ENCODE measurements at places on chromosomes 1 and 21. TPM values are rescaled to one million over a fixed set of nuclear protein-coding genes. Genes with fewer than 3 reads are reported as not detected.
A peak's percentile ranks its signal among the peaks of the same experiment; 100 is the strongest.

Gene KRTAP12-2
- total RNA-seq, result not detected

GRCh38 chr21:14691914-14692313, 145.8 kb upstream of the SAMSN1 start:
- DNase-seq, result no peak

- DNase-seq, result peak; percentile 13
These were observed 29.9 kb upstream of the RPTN start for GRCh38 chr1:152188673-152189591.

Gene OR14A16
- total RNA-seq, result not detected

DNA sequence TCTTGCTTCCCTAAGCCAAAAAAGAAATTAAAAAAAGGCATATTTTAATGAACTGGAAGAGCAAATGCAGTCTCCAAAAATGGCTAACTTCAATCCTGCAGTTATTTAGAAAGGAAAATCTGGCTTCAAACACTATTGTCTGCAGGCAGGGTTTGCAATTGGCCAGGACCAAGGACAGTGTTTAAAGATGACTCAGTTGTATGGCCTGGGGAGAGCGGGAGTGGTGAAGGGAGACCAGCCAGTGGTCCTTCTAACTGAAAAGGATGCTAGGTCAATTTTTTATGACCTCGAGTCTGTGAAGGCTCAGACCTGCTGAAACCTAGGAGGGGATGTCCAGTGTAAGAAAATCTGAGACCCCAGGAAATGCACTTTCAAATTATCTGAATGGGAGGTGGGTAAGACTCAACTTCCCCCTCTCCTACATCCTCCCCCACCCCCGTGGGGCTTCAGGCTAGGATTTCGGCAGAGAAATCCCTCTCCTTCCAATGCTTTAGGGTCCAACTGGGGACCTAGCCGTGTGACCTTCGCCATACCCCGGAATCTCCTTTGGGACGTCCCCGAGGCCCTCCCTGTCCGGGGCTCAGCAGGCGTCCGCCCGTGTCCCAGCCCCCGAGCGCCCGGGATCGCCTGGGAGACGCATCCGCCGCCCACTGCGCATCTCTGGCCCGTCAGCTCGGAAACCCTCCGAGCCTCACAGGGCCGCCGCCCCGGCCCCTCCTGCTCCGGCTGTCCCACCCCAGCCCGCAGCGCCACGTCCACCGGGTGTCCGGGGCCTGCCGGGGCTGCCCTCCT, 602 bp upstream of the RIMKLA start:
- DNase-seq, result no peak

- no peak for DNase-seq
These were observed 353.5 kb downstream of the ST6GALNAC3 start for GRCh38 chr1:76428028-76428427.

Gene CD101
- total RNA-seq, result 0.82 TPM

DNA sequence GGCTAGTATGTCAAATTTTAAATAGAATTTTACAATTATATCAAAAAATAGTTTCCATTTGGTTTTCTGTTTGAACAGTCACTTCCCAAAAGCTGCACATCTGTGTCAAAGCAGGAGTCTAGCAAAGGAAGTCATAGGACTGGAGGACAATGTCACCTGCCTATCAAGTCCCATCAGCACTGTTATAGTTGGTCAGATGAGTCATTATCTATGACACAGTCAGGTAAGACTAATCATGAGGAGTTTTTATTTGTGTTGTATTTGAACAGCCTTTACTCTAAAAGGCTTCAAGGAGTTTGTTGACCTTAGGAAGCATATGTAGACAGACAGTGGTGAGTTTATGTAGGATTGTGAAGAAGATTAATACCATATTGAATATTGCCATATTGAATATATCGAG, 74.2 kb upstream of the QSOX1 start:
- no peak for DNase-seq

DNA sequence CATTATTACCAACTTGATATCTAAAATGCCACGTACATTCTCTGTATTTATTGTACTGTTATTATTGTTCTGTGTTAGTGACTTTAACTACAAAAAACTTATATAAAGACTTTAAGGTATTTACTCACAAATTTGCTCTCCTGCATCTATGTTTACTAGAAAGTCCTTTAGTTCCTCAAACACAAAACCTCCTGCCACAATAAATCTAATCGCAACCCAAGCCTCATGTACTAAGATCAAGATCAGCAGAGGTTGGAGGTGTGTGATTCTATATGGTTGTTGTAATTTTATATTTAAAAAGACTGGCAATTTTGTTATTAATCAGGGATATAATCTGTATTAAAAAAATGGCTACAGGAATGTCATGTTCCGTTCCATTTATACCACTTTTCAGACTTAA, 68.6 kb downstream of the VAV3 start:
- no peak for DNase-seq

- DNase-seq, result no peak
These were observed 836 bp downstream of the CDC7 start for GRCh38 chr1:91501523-91501851.
